ENCODE measurements at places on chromosomes 5 and 9.

DNA sequence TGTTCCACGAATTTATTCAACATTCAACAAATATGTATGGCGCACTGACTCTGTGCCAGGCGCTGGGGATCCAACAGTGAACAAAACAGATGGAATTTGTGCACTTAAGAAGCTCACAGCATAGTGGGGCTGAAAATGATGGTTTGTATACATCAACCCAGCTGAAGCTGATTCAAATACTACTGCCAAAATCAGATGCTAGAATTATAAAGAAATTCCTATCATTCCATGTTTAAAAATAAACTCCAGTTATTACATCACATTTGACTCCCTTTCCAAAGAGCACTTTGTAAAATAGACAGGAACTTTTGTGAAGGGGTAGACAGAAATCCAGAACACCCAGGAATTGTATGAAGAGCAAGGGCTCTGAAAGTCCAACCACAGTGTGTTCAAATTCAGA, 54.1 kb downstream of the ZNF608 start:
- DNase-seq, result no peak

DNA sequence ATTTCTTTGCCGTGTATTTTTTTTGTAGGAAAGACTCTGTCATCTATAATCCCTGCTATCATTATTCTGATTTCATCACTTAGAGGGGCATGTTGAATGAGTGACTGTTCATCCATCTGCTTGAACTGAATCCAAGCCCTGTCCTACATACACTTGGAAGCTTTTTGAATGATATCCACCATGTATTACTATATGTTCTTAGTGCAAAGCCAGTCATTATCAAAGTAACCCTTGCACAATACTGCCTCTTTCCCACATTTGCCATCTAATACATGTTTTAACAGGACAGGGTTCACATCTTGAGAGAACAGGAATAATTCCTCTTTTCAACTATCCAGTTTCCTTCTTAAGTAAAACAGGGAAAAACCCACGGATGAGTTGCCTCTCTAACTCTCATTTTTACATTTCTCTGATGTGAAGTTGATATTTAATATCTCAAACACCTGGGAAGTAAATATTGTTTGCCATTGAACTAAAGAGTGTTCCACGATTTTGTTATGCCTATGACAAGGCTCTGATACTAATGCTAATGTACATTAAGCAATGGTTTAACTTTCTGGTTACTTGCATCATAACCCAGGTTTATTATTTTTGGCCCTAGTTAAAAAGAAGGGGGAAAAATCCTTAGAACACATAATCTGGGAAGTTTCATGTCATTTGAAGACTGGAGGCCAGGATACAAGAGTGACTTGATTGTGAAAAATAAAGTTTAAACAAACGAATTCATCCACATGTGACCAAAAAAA, 103.7 kb upstream of the TARS1 start:
- DNase-seq, result no peak

DNA sequence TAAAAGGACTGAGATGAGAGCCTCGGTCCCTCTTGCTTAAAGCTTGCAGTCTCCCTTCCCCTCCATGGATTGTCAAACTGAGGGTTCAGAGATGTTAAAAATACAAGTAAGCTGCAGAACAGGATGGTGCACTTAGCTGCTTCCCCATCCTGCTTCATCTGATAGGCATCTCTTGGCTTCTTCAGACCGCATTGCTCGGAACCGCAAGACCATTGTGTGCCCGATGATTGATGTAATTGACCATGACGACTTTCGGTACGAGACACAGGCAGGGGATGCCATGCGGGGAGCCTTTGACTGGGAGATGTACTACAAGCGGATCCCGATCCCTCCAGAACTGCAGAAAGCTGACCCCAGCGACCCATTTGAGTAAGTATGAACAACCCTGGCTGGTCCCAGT, 65.5 kb upstream of the SAP30L start:
- no peak for DNase-seq

DNA sequence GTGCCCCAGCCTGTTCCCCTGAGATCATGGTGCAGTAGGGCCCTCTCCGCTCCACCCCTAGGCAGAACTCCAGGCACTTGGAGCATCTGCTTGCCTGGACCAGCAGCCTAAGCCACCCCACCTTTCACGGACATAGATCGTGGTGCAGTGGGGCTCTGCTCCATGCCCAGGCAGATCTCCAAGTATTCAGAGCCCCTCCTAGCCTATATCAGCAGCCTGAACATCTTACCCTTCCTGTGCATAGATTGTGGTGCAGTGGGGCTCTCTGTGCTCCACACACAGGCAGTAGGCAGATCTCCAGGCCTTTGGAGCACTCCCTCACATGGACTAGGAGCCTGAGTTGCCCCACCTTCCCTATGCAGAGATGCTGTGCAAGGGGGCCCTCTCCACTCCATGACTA, 103.0 kb downstream of the GLIS3 start:
- no peak for DNase-seq

GRCh38 chr5:54520940-54521339, 3.4 kb downstream of the SNX18 start:
- no peak for DNase-seq

DNA sequence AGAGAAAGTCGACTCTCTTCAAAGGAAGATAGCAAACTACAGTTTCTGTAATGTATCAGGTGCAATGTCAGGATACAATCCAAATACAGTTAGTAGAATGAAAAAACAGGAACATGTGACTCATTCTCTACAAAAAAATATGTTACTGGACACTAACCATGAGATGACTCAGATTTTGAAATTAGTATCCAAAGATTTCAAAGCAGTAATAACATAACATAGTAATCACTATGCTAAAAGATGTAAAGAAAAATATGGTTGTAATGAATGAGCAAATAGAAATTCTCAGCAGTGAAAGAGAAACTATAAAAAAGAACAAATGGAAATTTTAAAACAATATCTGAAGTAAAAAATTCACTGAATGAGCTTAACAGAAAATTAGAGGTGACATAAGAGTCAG, 42.3 kb downstream of the SHOC1 start:
- DNase-seq, result no peak

GRCh38 chr5:170028124-170028523, 47.8 kb upstream of the INSYN2B start:
- no peak for DNase-seq

- DNase-seq, result no peak
These were observed 109.8 kb upstream of the ATP10B start for GRCh38 chr5:160961761-160962160.

DNA sequence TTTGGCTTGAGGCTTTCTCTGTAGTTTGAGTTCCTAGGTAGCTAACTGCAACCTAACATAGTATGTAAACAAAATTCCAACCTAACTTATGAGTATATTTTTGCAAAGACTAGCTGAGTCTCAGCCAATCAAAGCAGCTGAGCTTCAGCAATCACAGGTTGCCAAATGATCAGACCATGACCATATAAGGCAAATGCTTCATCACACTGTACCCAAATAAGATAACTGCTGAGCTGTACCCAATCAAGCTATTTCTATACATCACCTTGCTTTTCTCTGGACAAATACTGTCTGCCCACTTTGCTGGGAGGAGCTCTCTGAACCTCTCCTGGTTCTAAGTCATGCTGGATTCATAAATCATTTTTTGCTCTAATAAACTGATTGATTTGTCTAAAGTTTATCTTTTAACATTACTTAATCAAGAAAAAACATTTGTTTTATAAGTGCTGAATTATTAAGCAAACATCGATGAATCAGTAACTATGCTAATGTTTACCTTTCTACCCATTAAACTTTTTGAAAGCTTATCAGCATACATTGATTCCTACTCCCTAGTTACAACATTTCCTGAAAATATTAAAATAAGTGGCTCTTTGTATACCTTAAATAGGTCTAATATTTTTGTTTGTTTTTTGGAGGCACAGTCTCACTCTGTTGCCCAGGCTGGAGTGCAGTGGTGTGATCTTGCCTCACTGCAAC, 129.7 kb upstream of the PCA3 start:
- DNase-seq, result no peak

DNA sequence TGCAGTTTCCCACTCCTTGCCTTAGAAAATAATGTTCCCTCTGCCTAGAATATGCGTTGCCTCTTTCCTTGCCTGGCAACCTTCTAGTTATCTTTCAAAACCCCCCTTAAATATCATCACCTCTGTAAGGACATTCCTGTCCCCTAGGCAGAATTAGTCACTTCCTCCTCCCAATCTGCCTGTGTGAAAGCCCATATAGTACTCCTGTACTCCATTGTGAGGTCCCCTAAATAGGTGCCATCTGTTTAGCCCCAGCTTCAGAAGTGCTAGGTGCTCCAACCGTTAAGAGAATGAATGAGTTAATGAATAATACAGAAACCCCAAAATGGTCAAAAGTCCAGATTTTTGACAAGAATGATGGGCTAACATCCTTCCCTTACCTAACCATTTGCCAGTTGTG, 181.4 kb downstream of the GDNF start:
- DNase-seq, result no peak

GRCh38 chr5:4614088-4614487, 526.0 kb upstream of the ADAMTS16 start:
- DNase-seq, result no peak

DNA sequence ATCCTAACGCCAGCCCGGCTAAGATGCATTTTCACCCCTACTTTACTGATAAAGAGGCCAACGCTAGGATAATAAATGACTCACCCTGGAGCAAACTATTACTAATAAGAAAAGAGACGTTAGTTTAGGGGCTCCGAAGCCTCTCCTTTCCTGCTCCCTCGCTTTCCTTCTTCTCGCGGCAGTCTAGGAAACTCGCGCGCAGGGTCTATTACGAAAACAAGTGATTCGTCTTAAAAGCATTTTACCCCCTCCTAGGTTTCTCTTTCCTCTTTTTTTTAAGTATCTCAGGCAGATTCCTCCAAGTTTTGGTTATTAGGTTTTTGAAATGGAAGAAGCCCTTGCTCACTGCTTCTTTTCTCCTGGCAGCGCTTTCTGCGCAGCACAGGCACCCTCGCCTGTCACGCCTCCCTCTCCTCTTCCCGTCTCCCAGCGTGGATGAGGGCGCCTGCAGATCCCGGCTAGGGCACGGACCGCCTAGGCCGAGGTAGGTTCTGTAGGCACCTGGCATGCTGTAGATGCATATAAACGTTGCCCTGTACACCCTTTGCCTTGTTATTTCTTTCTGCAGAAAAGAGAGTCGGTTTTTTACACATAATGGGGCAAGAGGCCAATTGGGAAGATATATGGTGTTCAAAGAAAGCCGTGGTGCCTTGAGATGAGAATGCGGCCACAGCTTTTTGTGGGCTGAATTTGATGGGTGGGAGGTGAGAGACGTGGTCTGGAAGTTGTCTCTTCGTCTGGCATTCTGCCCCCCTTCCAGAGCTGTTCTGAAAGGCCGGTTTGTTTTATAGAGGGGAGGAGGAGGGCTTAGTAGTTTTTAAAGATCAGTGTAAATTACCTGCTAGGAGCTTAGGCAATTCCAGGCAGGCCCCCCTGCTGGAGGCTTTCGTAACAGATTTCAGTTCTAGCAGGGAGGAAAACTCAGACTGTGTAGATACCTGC, 983 bp downstream of the GCNT1 start:
- DNase-seq, result no peak

DNA sequence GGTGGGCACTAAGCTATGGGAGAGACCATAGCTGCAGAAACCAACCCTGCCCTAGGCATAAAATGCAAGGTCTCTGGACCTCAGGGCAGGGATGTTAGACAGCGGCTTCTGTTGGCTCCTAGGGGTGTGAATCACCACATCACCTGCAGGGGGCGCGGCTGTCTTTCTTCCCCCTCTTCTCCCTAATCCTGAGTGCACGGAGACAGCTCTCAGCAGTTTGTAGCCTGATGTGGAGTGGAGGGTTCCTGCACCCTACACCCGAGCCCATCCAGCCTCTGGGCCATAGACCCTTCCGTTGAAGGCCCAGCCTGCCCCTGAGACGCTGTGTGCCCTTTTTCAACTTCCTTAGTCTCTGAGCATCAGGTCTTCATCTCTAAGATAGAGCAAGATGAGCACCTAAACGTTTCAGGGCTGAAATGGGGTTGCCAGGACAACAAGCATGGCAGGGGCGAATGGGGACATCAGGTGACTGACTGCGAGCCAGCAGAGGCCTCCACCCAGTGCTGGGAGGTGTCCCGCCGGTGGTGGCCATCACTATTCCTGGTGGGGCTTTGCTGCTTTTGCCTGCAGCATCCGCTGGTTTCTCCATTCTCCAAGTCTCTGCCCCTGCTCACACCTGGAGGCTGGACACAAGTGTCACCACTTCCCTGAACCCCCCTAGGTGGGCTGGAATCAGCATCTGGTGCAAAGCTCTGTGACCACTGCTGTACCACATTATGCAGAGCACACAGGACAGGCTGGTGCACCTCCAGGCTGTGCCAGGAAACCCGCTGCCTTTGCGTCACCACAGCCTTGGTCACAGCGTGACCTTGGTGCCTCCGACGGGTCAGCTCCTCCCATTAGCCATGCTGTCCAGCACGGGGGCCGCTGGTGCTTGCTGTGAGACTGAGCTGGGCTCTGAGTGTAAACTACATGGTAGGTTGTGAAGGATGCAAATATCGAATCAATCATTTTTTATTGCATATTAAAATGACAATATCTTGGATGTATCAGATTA, 2.5 kb upstream of the SEC16A start:
- peak; percentile 81 for DNase-seq

DNA sequence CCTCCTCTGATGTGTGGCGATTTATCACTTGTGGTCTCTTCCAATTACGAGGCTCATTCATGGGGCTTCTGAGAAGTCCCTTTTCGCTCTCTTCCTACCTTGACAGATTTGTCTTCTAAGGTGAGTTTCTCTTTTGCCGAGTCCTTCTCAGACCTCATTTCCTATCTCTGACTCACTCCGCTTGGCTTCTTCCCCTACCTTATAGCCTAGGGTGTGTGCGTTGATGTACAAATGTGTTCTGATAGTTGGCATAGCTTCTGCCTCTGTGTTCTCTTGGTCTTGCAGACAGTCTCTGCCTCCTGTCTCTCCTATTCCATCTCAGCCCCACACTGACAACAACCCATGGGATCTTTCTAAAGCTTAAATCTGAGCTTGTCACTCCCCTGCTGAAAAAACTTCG, 56.9 kb upstream of the SHB start:
- no peak for DNase-seq

GRCh38 chr5:80193401-80193800, 62.4 kb downstream of the SERINC5 start:
- DNase-seq, result no peak

- no peak for DNase-seq
These were observed 1.4 kb downstream of the TBC1D13 start for GRCh38 chr9:128788445-128788844.

- DNase-seq, result no peak
These were observed 1.5 kb downstream of the ARHGAP26 start for GRCh38 chr5:142771666-142772065.

Data from stimulated activated CD4-positive, alpha-beta T cell treated with anti-CD3 and anti-CD28 coated beads, Interleukin-12 subunit alpha, Interleukin-12 subunit beta, amount 100 ng/mL, for 4 hours (primary cell).